ENCODE measurements at places on chromosomes 16 and 17.

- DNase-seq, result no peak
Observed at GRCh38 chr17:22270381-22270780, 578.1 kb downstream of the KCNJ18 start.

GRCh38 chr16:26976873-26977272, 89.9 kb upstream of the C16orf82 start:
- DNase-seq, result no peak

GRCh38 chr16:81076566-81077075, 417 bp downstream of the C16orf46 start:
- peak; percentile 95 for DNase-seq

GRCh38 chr17:79838522-79839274, 542 bp downstream of the CBX4 start:
- DNase-seq, result peak; percentile 73

- DNase-seq, result no peak
Observed at GRCh38 chr17:40618754-40619625, 28.6 kb downstream of the SMARCE1 start.

Data from CD4-positive, alpha-beta T cell treated with Interleukin-17A for 4 hours (primary cell).